ENCODE measurements at places on chromosomes 7 and 10.
A peak's percentile ranks its signal among the peaks of the same experiment; 100 is the strongest.

DNA sequence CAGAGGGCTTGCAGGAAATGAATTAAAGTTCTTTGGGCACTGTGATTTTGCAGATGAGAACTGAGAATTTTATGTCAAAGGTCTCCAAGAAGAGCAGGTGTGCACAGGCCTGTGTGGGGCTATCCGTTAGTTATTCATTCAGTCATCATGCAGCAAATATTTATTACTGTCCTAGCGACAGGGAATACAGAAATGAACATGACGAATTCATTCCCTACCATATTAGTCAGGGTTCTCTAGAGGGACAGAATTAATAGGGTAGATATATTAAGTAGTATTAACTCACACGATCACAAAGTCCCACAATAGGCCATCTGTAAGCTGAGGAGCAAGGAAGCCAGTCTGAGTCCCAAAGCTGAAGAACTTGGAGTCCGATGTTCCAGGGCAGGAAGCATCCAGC lies 2.9 kb upstream of the MMP21 start:
- no peak for DNase-seq

GRCh38 chr7:37933018-37933566 lies 12.7 kb downstream of the EPDR1 start:
- no peak for DNase-seq

DNA sequence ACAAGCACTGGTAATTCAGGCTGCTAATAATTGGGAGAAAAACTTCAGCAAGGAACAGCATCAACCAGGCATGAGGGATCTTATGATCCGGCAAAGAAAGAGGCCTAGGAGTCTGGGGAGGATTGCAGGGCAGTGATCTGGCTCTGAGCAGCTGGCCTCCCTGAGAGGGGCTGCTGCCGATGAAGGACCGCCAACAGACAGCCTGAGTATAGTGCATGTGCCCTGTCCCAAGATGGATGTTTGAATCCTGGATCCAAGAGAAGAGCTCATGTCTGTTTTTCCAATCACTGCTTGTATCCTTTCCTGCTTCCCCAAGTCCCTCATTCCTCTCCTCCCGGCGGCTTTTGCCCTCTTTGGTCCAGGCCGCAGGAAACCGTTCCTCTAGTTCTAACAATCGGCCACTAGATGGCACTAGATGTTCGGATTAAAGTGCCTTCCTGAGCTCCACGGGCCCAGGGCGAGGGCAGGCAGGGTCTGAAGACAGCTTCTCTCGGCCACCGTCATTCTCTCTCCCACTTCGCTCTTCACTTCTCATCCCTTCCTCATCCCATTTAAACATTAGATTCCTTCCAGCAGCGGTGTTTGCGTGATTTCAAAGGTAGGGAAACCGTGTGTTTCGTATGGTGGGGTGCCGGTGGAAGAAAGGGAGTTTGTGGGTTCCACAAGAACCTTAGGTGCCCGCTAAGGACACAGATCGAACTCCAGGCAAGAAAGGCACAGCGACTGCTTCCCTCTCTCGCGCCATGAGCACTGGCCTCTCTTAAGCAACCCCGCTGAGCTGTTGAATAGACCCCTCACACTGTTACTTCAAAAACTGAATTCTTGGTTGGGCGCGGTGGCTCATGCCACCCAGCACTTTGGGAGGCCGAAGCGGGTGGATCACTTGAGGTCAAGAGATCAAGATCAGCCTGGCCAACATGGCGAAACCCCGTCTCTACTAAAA lies 82.4 kb downstream of the ADCYAP1R1 start:
- peak; percentile 45 for DNase-seq

DNA sequence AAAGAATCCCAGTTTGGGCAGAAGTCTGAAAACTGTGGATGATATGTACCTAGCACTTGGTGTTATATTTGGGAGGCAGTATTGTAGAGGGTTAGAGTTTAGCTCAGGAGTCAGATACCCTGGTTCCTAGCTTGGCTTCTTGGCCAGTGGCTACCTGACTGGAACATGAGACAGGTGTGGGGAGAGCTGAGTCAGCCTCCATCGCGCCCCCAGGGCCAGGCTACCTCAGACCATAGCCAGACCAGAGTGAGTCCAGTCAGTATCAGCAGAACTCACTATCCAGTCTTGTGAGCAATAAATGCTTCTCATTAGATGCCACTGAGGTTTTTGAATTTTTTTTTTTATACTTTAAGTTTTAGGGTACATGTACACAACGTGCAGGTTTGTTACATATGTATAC lies 26.0 kb downstream of the CYP3A5 start:
- no peak for DNase-seq

DNA sequence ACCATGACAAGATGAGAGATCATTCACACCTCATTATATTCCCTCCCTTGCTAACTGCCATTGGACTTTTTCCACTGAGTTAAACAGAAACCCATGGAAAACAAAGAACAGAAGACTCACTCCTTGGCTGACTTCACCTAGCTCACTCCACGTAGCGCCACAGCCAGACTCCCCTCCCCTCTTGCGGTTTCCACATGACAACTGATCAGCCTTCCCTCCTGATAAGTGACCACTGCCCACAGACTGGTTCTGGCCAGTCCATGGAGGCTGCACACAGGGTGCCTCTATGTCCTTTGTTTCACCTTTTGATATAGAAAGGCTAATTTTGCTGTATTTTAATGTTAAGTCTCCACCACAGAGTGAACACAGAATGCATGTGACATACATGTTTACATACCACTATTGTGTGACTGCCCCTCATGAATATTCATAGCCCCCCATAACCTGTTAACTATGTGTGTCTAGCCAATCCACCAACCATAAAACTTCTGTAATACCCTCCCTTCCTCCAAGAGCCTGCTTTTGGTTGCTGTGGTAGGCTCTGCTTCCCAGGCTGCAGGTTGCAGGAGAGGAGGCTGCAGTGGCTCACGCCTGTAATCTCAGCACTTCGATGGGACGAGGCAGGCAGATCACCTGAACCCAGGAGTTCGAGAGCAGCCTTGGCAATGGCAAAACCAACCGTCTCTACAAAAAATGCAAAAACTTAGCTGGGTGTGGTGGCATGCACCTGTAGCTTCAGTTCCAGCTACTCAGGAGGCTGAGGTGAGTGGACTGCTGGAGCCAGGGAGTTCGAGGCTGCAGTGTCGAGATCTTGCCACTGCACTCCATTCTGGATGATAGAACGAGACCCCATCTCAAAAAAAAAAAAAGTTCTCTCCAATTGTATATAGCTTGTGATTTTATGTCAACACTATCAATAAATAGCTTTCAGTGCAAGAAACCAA lies 10.0 kb upstream of the IFIT5 start:
- DNase-seq: no peak

DNA sequence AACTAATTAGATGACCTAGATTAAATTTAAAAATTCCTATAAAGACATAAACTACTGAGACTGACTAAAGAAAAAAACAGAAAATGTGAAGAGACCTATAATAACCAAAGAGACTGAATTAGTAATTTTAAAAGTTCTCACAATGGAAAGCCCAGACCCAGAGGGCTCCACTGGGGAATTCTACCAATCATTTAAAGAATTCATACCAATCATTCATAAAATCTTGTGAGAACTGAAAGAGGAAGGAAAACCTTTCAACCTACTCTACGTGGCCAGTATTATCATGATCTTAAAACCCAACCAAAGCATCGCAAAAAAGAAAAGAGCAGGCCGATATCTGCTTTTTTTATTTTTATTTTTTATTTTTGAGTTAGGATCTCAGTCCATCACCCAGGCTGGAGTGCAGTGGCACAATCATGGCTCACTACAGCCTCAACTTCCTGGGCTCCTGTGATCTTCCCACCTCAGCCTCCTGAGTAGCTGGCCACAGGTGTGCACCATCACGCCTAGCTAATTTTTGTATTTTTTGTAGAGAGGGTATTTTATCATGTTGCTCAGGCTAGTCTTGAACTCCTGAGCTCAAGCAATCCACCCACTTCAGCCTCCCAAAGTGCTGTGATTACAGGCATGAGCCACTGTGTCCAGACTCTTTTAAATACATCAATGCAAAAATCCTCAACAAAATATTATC lies 48.6 kb downstream of the DGKI start:
- no peak for DNase-seq

DNA sequence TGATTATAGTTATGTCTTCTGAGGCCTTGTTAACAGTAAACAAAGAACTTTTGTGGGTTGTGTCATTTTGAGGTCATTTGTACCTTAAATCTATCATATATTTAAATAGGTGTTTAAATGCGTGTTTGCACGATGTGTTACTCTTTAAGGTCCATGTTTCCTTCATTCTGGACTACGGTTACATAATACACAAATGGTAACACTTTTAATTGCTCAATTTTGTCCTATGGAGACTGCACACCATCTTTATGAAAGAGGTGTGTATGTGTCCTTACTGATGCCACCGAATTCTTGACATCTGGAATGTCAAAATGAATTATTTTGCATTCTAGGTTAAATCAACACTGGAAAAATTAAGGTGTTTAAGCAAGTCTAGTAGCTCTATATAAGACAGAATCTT lies 1.7 kb downstream of the PALS2 start:
- DNase-seq: no peak

GRCh38 chr7:32108651-32109050 lies 38.4 kb upstream of the PDE1C start:
- DNase-seq: no peak

DNA sequence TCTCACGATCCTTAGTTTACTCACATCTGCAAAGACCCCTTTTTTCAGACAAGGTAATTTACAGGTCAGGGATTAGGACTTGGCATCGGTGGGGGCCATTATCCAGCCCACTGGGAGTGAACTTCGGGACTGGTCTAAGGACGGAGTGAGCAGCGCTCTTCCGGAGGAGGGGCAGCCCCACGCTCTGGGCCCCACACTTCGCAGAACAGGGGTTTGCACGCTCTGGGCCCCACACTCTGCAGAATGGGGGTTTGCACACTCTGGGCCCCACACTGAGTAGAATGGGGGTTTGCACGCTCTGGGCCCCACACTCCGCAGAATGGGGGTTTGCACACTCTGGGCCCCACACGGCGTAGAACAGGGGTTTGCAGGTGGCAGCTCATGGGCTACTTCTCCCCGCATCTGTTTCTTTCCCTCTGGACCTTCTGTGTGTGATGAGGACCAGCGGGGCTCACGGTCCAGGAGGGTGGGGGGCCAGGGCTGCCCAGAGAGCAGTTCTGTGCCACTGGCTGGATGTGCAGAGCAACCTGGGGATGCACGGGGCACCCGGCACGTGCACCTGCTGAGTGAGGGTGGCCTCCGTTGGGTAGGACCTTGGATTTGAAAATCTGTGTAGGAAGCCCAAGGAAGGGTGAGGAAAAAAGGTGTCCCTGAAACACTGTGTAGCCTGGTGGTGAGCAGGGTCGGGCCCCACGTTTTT lies 134.8 kb downstream of the WDR37 start:
- DNase-seq: no peak

GRCh38 chr7:25754333-25754732 lies 397.7 kb upstream of the NFE2L3 start:
- DNase-seq: no peak

- no peak for DNase-seq
Observed at GRCh38 chr10:14691359-14691758, 83.3 kb downstream of the FAM107B start.

DNA sequence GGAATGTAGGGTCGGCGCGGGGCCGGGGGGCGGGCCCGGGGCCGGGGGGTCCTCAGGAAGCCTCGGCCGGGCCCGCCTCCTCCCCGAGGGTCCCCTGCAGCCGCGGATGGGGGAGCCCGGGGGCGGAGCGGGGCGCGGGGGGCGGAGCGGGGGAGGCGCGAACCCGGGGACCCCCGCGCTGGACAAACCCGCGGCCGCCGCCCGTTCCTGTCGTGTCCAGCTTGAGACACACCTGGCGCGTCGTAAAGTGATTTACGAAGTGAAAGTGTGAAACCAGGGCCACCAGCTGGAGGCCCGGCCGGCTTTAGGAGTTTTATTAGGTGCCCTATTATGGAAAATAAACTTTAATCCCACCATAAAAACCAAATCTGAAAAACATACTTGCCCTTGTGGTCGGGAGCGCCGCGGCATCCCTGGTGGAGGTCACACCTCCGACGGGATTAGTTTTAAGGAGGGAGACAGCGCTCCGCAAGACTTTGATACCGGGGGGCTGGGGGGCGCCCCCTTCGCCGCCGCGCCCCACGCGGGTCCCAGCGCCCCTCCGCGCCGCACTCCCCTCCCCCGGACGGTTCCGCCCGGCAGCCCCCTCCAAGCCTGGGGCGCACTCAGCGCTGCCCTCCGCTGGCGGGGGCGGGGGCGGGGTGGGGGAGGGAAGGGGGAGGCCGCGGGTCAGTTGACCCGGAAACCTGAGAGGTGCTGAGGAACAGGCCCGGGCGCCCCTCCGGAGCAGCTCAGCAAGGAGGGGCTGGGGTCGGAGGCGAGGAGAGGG lies 10.3 kb downstream of the MNX1 start:
- peak; percentile 12 for DNase-seq

DNA sequence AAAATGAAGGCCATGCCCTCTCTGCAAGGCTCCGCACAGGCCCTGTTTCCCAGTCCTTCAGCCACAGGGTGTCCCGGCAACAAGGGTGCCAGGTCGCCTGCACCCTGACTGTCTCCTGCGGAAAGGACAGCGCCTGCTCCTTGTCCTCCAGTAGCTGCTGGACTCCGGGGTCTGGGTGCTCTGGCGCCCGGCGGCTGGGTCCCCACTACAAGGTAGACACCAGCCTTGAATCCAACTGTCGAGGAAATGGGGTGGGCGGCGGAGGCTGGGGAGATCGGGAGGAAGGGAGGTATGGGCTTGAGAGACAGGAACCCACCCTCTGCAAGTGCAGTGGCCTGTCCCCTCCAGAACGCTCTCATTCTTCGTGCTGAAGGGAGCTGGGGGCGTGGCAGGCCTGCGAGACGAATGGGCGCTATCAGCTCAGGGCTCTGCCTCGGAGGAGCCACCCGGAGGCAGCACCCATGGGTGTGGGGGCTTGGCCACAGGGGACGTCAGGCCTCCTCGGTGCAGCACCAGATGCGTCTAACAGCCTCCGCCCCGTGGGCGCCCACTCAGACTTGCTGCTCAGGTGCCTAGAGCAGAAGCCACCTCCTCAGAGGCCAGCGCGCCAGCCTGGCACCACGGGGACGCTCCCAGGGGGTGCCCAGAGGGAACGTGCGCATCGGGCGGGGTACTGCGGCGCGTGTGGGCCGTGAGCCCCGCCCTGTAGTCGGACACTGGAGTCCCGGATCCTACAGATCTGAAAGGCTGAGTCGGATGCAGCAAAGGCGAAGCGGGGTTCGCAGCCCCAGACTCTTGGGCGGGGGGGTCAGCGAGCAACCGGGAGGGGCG lies 15.6 kb downstream of the ADAM8 start:
- DNase-seq: peak; percentile 65

GRCh38 chr10:92692697-92693533 lies 3.2 kb downstream of the HHEX start:
- DNase-seq: no peak
